ENCODE measurements at places on chromosomes 3 and 15. TPM values are rescaled to one million over a fixed set of nuclear protein-coding genes. Genes with fewer than 3 reads are reported as not detected.

Gene RYR3
- total RNA-seq, result not detected

DNA sequence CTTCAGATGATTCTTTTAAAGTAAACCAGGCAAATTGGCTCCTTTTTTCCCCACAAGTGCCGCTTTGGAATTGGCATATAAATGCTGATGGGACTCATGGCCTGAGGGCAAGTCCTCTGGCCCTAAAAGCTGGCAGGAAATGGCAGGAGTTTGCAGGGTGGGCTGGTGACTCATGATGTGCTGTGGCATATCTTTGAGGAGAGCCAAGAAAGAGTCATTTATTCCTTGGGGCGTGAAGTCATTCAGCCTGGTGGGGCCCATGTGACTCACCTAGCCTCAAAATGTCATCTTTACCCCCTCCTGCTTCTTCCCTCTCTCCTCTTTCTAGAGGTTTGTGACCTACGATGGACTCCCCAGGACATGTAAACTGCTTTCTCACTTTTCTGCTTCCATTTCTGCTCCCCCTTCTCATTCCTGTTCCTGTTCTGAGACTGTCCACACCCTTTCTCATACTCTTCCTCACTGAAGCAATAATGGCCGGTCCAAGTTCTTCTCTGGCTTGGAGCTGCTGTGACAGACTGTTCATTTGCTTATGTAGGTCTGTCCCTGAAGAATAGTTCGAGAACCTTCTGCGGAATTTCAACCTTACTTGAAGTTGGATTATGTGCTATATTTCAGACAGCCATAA, 326.1 kb downstream of the SATB1 start:
- no peak for DNase-seq

GRCh38 chr3:99071096-99071495, 169.6 kb upstream of the DCBLD2 start:
- no peak for DNase-seq

- DNase-seq, result no peak
Measured at GRCh38 chr3:101117465-101117864, 124.2 kb upstream of the ABI3BP start.

Gene CYP1A2
- total RNA-seq, result 120 TPM

DNA sequence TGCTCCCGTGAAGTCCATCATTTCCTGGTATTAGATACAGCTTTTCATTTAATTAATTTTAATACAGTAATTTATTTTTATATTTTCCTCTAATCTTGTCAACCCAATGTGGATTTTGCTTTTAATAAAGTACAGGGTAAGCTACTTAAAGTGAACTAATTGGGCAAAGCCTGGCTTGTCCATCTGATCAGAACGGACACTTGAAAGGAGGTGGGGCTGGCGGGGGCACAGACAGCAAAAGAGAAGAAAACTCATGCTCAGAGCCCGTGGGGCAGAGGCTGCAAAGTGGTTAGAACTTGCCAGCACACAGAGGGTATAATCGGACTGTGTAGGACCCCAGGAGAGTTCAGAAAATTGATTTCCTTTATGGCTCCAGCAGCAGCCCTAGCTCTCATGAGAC, 443.1 kb upstream of the MDFIC2 start:
- no peak for DNase-seq

DNA sequence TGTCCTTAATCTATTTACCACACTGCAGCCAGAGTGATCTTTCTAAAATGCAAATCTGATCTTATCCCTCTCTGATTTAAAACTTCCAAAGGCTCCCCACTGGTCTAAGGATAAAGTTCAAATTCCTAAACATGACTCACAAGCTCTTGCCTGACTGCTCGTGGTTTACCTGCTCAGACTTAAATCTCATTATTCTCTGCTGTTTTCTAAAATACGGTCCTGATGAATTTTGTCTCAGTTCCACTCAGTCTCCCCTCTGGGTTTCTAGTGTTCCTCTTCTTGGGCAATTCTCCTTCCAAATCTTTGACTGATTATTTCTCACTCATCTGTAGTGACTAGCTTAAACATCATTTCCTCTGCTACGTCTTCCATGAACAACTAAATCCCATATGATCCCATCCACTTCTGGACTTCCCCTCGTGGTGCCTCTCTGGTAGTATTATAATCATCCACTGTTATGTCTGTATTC, 108.3 kb downstream of the P3H2 start:
- no peak for DNase-seq

DNA sequence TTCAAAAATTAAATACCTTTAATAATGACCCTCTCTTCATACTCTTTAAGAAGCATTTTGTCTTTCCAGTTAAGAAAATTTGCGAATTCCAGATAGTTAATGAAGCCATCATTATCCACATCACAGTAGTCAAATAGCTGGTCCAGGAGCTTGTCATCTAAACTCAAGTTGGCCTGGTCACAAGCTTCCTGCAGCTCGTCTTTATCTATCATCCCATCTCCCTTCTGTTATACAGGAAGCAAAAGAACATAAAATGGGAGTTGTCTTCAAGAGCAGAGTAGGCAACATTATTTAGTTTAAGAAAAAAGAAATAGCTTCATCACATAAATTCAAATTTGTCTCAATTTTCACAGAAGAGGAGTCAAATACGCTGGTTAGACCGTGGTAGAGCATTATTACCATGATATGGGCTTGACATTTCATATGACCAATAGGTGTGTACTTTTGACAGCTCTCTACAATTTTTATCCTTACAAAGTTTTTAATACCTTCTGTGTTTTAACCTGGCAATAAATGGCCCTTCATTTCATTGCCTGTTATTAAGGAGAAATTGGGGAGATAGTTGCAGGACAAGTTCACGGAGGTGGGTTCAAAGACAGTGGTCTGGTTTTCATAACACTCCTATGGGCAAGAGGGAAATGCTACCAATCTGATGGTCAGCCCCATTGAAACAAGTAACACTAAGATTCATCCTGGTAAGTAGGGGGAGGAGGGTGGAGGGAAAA, 45.4 kb downstream of the EFHB start:
- DNase-seq, result no peak

- peak; percentile 51 for DNase-seq
Measured at GRCh38 chr3:149638228-149639092, 19.4 kb downstream of the WWTR1 start.

GRCh38 chr3:119222391-119222790, 18.3 kb downstream of the B4GALT4 start:
- DNase-seq, result no peak
